A549 treated with CORT108297 at 1 μM for 4 hours (cell line): ENCODE measurements at places on chromosomes 12 and 14. TPM values are rescaled to one million over a fixed set of nuclear protein-coding genes. Genes with fewer than 3 reads are reported as not detected.

CCDC60 gene
- total RNA-seq: not detected in 5 replicates

C12orf54 gene
- not detected in 5 replicates for total RNA-seq

GALNT8 gene
- not detected in 5 replicates for total RNA-seq

PHLDA1 gene
- 32.8 to 54.8 TPM (median 48.0 TPM) in 5 replicates for total RNA-seq

CPNE6 gene
- 0.05 TPM in 1 of 5 replicates, not detected in the others for total RNA-seq

TPPP2 gene
- not detected in 5 replicates for total RNA-seq

ARMH4 gene
- total RNA-seq: 0.55 to 0.84 TPM (median 0.69 TPM) in 5 replicates

GLIPR1L2 gene
- 0.10 to 0.28 TPM (median 0.16 TPM) in 4 of 5 replicates, not detected in the other for total RNA-seq

A2ML1 gene
- total RNA-seq: not detected in 5 replicates

TMPRSS12 gene
- not detected in 5 replicates for total RNA-seq

LIN7A gene
- total RNA-seq: 0.25 to 0.51 TPM (median 0.33 TPM) in 5 replicates

C1QL4 gene
- total RNA-seq: 3.9 to 6.6 TPM (median 5.7 TPM) in 5 replicates

SLC17A8 gene
- total RNA-seq: 0.07 TPM in 1 of 5 replicates, not detected in the others

SERPINA3 gene
- total RNA-seq: 6.6 to 11.2 TPM (median 9.0 TPM) in 5 replicates

CCDC197 gene
- not detected in 5 replicates for total RNA-seq

KDM5A gene
- 15.0 to 23.7 TPM (median 20.5 TPM) in 5 replicates for total RNA-seq

NRXN3 gene
- total RNA-seq: 0.75 to 1.2 TPM (median 1.0 TPM) in 5 replicates

SYT1 gene
- total RNA-seq: 5.0 to 7.2 TPM (median 5.7 TPM) in 5 replicates

PLBD1 gene
- 4.3 to 5.4 TPM (median 4.6 TPM) in 5 replicates for total RNA-seq

CLEC14A gene
- total RNA-seq: not detected in 5 replicates

PMCH gene
- total RNA-seq: not detected in 5 replicates

INHBC gene
- 0.05 to 0.08 TPM in 2 of 5 replicates, not detected in the others for total RNA-seq

GPN3 gene
- 30.6 to 35.0 TPM (median 32.8 TPM) in 5 replicates for total RNA-seq

ENO2 gene
- 41.3 to 46.2 TPM (median 44.7 TPM) in 5 replicates for total RNA-seq

ALDH2 gene
- total RNA-seq: 67.9 to 95.4 TPM (median 94.5 TPM) in 5 replicates

FGD4 gene
- 2.3 to 4.2 TPM (median 3.2 TPM) in 5 replicates for total RNA-seq

ANKRD33 gene
- total RNA-seq: 0.08 to 0.12 TPM in 2 of 5 replicates, not detected in the others

SLIRP gene
- total RNA-seq: 352 to 452 TPM (median 416 TPM) in 5 replicates

KLHDC1 gene
- 0.17 to 0.46 TPM (median 0.36 TPM) in 5 replicates for total RNA-seq

CELA1 gene
- total RNA-seq: not detected in 5 replicates

MYF5 gene
- not detected in 5 replicates for total RNA-seq

CPM gene
- total RNA-seq: 4.7 to 8.0 TPM (median 6.1 TPM) in 5 replicates

PYGL gene
- 105 to 143 TPM (median 133 TPM) in 5 replicates for total RNA-seq

SLC4A8 gene
- total RNA-seq: 0.82 to 1.6 TPM (median 1.2 TPM) in 5 replicates

GARIN6 gene
- total RNA-seq: not detected in 5 replicates

NEDD8 gene
- total RNA-seq: 441 to 466 TPM (median 453 TPM) in 5 replicates

ADGRD1 gene
- total RNA-seq: 0.24 to 0.64 TPM (median 0.33 TPM) in 5 replicates

NGB gene
- total RNA-seq: not detected in 5 replicates

REM2 gene
- total RNA-seq: 0.30 to 0.50 TPM (median 0.44 TPM) in 5 replicates

TBC1D30 gene
- 1.5 to 1.7 TPM (median 1.7 TPM) in 5 replicates for total RNA-seq

KLRC1 gene
- not detected in 5 replicates for total RNA-seq

LTB4R2 gene
- 2.2 to 6.0 TPM (median 5.7 TPM) in 5 replicates for total RNA-seq

TAS2R10 gene
- 0.11 to 0.17 TPM in 2 of 5 replicates, not detected in the others for total RNA-seq

DPPA3 gene
- not detected in 5 replicates for total RNA-seq

KRT6B gene
- 0.05 to 0.07 TPM (median 0.06 TPM) in 3 of 5 replicates, not detected in the others for total RNA-seq

SELPLG gene
- total RNA-seq: 0.63 to 1.4 TPM (median 0.83 TPM) in 5 replicates

SRRM4 gene
- not detected in 5 replicates for total RNA-seq

PROX2 gene
- total RNA-seq: not detected in 5 replicates

CDKN3 gene
- total RNA-seq: 71.4 to 85.3 TPM (median 81.6 TPM) in 5 replicates

PLEKHG7 gene
- 0.06 to 0.14 TPM (median 0.06 TPM) in 3 of 5 replicates, not detected in the others for total RNA-seq

FSCB gene
- total RNA-seq: not detected in 5 replicates

ADAM21 gene
- total RNA-seq: 0.03 TPM in 1 of 5 replicates, not detected in the others
